ENCODE measurements at places on chromosomes 7 and 10.
A peak's percentile ranks its signal among the peaks of the same experiment; 100 is the strongest.

- DNase-seq: no peak
Measured at GRCh38 chr10:51956822-51957221, 257.4 kb upstream of the CSTF2T start.

DNA sequence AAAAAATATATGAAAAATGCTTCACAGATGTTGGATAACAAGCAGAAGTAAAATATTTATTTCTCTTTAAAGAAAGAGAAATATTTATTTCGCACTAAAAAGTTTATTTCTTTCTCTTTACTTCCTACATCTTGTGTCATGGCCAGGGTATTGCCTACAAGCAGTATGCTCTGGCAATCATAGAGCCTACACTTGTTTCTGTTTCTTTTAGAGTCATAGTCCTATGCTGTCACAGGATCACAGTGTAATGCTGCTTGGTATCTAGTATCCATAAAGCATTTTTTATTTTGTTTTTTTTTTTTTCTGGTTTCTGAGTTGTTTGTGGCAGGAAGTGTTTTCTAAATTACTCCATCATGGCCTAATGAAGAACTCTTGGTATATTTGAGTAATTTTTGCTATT lies 116.0 kb downstream of the ATRNL1 start:
- DNase-seq: no peak

- DNase-seq: no peak
Measured at GRCh38 chr10:60367431-60367830, 22.2 kb downstream of the ANK3 start.

DNA sequence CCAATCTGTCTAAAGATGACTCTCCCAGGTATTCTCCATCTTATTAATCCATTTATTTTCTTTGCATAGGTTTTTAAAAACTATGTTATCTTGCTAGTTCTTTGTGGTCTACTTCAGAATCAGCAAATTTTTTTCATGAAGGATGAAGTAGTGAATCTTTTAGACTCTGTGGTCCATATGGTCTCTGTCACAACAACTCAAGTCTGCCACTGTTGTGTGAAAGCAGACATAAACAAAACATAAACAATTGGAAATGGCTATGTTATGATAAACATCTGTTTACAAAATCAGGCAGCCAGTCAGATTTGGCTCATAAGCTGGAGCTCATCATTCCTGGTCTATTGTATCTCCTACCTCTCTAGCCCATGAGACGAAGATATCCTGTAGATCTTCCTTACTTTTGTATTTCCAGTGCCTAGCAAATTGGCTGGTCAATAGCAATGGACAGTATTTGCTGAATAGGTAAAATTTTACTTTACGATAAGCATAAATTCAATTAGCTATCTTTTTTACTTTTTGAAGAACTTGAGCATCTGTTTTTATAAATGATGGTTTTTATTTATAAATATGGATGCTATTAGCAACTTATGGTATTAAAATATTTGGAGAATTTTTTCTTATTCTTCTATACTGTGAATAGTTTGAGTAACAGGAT lies 104.6 kb upstream of the SGCE start:
- no peak for DNase-seq

- no peak for DNase-seq
Measured at GRCh38 chr7:85205754-85206153, 18.9 kb upstream of the SEMA3D start.

DNA sequence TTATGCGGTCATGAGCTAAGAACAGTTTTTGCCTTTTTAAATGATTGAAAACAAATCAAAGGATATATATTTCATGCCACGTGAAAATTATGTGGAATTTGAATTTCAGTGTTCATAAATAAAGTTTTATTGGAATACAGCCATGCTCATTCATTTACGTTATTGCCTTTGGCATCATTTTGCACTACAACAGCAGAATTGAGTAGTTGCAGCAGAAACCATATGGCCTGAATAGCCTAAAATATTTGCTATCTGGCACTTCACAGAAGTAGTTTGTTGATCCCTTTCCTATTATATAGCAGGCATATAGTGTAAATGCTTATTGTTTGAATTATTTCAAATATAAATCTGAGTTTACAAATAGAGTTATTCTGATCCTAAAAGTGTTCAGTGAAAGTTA lies 59.7 kb downstream of the AUTS2 start:
- no peak for DNase-seq

DNA sequence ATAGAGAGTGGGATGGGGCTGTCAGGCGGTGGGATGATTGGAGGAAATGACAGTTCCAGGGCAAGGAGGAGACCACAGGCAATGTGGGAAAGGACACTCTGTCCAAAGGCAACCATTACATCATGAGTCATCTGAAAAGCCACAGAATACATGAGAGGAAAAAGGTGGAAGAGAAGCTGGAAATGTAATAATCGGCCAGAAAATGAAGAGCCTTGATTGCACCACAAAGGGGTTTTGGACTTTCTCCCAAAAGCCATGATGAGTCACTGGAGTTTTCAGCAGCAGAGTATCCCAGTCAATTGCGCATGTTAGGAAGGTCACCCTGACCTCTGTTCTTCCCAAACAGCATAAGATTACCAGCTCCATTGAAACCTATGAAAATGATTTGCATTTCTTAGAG lies 222.0 kb downstream of the LHFPL3 start:
- DNase-seq: no peak

DNA sequence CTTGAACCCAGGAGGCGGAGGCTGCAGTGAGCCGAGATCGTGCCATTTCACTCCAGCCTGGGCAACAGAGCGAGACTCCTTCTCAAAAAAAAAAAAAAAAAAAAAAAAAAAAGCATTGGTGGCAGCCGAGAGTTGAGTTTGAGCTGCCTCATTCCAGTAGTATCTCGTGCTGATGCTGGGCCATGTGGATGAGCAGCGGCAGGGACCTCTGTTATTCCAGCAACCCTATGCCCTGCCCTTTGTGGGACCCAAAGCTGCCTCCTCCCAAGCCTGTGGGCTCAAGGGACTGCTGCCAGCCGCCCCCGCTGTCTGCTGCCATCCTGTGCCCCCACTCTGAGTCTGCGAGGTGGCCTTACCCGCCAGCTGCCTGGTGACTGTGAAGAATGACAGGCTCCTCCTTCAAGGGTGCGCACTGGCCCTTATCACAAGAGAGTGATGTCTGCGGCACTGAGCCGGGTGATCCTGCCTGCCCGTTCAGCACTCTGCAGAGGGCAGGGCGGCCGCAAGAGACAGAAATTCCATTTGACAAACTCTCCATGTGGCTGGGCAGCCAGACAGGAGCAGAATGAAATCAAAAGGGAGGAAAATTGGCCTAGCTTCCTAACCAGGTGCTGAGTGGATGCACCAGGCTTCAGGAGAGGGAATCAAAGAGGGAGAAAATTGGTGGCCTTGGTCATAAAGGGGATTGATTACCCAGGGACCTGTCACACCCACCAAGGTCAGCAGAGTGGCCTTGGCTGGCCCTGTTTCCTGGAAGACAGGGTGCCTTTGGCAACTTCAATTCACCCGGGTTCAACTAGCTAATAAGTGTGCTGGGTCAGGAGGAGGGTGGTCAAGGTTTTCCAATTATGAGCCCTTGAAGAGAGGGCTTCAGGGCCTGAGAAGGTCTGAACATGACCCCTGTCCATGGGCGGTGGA lies 65.3 kb upstream of the ZMIZ1 start:
- DNase-seq: peak; percentile 42

GRCh38 chr7:13104128-13104527 lies 416.7 kb downstream of the ARL4A start:
- DNase-seq: no peak

- no peak for DNase-seq
Measured at GRCh38 chr7:5406957-5407945, 16.4 kb downstream of the TNRC18 start.

- no peak for DNase-seq
Measured at GRCh38 chr7:127979113-127979727, 52.0 kb downstream of the LRRC4 start.

DNA sequence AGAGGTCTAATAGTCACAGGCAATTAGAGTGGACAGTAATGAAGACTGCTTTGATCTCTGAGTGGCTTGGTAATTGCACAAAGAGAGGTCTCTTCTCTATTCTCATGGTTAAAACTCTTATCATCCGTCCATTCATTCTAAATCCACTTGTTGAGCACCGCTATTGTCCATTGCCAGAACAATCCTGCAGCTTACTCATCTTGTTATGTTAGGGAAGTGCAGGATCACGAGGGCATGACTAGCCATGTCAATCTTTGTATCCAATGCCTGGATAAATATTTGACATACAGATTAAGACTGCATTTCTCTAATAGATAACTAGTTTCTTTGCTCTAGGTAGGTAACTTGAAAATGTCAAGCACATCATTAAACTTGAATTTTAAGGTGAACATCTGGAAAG lies 14.9 kb downstream of the SFTPD start:
- DNase-seq: no peak

DNA sequence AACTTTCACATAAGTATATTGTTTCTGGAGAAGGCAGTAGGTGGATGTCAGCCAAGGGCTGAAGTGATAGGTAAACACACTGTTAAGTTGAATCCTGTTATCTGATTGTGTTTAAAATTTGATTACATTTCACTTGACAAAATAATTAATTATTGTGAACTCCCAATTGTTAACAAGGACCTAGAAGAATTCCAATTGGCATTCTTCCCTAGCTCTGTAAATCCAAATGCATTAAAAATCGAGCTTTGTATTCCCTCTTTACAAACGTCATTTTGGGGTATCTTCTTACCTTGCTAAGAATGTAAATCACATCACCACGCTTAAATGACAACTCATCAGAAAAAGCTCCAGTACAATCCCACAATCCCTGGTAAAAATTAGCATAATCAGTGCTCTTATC lies 179.9 kb downstream of the SKAP2 start:
- no peak for DNase-seq

DNA sequence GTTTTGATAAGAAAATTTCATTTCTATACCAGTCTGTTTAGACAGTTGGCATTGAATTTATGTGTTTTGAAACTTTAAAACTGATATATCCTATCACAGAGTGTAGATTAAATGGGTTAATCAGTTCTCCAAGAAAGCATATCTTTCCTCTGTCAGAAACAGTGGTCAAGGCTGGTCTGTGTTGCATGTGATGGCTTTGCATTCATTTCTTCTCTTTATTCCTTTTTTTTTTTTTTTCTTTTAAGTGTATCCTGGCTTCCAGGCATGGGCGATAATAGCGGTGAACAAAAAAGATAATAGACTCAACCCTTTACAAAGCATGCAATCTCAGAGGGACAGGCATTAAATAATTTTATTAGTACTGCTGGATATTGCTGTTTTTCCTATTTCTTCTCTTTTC lies 136.6 kb downstream of the LRRC4 start:
- no peak for DNase-seq

DNA sequence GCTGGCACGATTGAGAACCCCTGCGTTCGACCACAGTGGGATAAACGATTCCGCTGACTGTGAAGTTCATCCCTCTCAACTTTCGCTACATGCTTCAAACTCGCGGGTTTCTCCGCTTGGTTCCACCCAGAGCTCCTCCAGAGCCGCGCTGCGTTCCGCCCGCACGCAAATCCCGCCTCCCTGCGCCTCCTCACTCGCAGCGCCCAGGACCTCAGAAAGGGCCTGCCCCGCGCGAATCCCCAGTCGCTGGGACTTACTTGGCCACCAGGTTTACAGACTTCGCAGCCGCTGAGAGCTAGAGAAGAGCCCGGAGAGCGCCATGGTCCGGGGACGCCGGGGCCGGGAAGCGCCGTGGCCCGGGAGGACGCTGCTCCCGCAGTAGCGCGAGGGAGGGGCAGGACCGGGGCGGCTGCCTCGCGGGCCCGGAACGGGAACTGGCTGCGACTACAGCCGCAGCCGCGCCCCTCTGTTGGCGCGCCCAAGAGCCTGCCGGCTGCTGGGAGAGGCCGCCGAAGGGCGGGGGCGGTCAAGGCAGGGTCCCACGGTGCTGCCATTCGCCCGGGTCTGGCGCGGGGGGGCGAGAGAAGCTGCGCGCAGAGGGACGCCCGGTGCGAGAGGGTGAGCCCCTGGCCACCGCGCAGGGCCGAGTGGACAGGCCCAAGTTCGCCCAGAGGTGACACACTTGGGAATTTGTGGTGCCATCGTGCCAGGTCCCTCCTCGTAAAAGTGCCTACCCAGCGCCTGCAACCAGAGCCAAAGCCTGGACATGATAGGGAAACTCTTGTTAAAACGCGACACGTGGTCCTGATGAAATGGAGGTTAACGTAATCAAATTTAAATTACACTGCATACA lies at the start of gene NOD1:
NOD1 (minus strand) TSS at position 436 of the 853 bp plus-strand sequence. CDS start 21,863 bp downstream, outside the sequence.
- DNase-seq: peak; percentile 90

DNA sequence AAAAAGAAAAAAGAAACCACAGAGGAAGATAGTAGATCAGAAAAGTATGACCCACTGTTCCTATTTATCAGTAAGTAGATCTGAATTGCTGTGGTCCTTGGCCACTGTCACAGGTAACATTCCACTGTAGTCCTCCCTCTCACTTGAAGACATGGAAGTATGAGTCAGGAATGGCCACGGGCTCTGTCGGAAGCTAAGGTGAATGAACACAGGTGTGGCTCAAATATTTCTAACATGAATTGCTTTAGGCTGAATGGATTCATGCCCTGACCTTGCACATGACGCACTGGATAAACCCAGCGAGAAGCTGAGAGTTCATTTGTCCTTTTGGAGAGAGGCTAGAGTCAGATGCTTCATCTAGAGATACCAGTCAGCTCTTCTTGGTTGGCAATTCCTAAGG lies 224.5 kb upstream of the SP8 start:
- DNase-seq: no peak

DNA sequence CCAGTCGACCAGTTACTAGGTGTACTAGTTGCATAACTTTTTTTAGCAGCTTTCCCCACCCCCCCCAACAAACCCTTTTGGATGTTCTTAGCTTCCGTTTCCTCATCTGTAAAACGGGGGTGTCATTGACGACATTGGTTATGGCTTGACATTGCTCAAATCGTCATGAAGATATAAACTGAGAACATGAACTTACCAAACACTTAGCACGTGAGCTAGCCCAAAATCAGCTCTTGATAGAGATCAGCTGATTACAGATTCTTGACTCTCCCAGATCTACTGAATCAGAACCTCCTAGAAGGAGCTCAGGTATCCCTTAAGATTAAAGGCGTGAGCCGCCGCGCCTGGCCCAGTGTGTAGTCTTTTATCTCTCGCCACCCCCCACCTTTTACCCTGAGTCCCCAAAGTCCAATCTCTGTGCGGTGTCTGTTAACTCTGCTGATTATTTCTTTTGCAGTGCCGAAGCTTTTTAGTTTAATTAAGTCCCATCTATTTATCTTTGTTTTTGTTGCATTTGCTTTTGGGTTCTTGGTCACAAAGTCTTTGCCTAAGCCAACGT lies 1.0 kb upstream of the GNA12 start:
- DNase-seq: no peak

DNA sequence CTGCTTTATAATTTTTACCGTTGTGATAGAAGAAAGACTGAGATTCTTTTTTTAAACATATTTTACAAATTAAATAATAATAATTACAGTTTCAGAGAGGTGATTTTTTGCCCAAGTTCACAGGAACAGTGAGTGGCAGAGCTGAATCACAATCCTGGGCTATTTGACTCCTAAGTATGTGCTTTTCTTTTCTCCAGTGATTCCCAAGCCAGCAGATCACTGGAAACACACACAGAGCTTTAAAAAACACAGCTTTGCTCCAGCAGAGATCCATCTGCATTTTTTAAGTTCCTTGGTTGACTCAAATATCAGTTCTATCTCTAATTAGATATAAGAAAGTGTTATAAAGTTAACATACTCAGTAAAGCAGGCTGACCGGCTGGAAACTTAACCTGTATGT lies 69.0 kb downstream of the AHR start:
- no peak for DNase-seq

Measured in left ventricle myocardium superior (tissue), 1 donor.